ENCODE measurements at places on chromosomes 16 and 17.

- no peak for DNase-seq
These were observed 2.5 kb downstream of the DCAKD start for GRCh38 chr17:45048795-45049563.

GRCh38 chr16:65289022-65289421, 167.2 kb upstream of the CDH11 start:
- no peak for DNase-seq

DNA sequence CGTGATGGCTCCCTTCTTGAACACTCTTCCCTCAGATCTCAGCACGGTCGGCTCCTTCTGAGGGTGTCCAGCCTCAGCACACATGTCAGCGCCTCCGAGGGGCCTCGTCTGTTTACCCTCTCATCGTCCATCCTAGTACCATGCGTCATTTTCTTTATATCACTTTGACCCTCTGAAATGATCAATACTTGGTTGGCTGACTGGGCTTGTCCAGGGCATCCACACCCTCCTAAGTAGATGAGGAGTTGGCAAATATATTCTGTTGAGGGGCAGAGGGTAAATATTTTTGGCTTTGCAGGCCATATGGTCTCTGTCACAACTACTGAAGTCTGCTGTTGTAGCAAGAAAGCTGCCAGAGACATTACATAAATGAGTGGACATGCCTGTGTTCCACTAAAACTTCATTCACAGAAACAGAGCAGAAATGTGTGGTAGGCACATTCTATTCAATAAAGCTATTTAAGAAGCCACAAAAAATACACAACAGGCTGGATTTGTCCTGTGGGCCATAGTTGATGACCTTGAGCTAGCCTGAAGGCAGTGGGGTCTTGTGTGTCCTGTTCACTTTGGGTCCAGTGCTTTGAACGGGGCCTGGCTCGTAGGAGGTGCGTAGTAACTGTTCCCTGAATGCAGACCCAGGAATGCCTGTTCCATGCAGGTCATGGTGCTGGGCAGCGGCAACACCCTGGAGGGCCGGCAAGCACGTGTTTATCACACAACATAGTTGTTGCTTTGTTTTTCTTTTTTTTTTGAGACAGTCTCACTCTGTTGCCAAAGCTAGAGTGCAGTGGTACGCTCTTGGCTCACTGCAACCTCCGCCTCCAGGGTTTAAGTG, 185.8 kb downstream of the SNX29 start:
- no peak for DNase-seq

DNA sequence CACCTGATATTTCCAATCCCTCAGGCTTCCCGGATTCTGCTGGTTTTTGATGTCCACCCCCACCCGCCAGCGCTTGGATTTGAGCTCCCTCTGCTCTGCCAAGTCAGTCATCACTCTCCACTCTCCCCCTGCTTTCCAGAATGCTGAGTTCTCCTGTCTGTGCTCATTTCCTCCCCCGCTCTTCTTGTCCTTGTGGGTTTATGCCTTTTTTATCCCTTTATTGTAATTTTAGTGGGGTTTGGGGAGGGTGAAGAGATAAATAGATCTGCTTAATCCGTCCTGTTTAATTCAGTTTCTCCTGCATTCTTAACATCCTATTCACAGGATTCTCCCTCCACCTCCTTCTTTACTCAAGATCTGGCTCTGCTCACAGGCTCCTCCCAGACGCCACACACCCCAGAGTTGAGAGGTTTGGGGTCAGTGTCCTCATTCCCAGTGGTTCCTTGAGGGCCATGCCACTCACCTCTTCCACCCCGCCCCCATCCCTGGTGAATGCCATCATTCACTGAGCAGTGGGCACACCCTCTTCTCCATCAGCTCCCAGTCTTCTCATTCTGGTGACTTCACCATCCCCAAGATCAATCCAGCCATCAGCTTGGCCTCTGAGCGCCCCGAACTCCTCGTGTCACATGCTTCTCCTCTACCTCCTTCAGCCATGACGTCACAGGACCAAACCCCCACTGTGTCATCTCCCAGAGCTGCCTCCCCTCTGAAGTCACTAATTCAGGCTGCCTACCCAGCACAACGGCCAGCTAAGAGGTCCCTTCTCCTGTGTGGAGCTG, 15.1 kb upstream of the GUCY2D start:
- no peak for DNase-seq

DNA sequence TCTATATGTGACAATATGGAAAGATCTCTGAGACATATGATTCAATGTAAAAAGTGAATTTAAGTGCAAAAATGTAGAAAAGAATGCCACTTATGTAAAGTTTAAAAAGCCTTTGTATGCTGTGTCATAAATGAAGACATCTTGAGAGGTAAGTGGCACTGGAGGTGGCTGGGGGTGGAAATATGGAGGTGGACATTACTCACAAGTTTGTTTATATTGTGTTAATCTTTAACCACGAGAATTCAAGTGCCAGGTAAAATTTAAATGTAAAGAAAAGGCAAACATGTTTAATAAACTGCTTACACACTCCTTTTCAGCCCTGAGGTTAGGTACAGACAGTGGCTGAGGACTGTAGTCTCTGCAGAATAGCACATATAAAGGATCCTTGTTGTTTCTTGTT, 235.1 kb downstream of the ABCC12 start:
- DNase-seq, result no peak

- DNase-seq, result no peak
These were observed 66.3 kb upstream of the DOC2B start for GRCh38 chr17:247767-248166.

DNA sequence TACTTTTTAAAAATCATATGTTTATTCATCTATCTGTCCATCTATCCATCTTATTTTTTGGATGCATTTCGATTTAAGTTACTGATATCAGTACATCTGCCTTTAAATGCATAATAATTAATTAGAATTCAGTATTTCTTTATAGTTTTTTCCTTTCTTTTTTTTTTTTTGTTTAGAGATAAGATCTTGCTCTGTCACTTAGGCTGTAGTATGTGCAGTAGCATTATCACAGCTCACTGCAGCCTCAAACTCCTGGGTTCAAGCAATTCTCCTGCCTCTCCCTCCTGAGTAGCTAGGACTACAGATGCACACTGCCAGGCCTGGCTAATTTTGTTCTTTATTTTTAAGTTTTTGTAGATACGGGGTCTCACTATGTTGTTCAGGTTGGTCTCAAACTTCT, 133.4 kb downstream of the SSH2 start:
- DNase-seq, result no peak

- DNase-seq, result no peak
These were observed 9.2 kb upstream of the NF1 start for GRCh38 chr17:31085563-31085962.

- no peak for DNase-seq
These were observed 118.3 kb downstream of the ANKRD11 start for GRCh38 chr16:89371968-89372634.

- DNase-seq, result no peak
These were observed 435.5 kb downstream of the KCNJ2 start for GRCh38 chr17:70604854-70605253.

- no peak for DNase-seq
These were observed 243.5 kb downstream of the FOXL1 start for GRCh38 chr16:86821895-86822294.

GRCh38 chr16:82655072-82655714, 28.4 kb downstream of the CDH13 start:
- DNase-seq, result no peak

- DNase-seq, result peak; percentile 22
These were observed 780 bp upstream of the DCAKD start for GRCh38 chr17:45052052-45052772.

DNA sequence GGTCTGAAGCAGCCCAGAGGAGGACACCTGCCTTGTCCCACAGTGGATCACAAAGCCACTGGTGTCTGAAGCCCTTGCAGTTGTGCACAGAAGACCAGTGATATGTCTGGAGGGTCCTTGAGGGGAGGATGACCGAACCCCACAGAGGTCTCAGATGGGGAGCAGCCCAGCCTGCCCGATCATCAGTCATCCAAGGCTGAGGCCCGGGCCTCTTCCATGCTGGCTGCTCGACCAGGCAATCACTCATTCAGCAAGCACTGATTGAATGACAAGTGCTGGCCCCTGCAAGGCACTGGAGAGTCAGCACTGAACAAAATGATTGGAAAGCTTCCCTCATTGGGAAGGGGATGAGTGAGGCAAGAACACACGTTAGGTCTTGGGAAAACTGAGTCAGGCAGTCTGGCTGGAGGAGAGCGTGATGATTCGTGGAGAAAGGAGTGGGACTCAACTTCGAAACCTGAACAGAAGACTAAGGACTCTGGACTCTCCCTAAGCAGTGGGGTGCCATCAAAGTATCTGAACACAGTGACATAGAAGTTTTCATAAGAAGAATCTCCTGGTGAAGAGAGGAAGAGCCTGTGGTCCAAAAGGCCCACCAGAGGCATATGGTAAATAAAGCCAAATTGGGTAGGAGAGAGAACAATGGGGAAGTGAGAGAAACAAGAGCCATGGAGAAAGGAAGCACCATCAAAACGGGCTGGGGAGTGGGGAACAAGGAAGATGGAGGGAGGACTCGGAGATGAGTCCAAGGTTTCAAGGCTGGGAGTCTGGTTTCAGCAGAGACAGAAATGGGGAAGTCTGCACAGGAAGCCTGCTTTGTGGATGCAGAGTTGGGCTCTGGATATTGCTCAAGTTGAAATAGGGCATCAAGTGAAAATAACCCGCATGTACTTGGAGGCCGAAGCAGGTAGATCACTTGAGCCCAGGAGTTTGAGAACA, 10.2 kb downstream of the PIK3R5 start:
- peak; percentile 24 for DNase-seq

GRCh38 chr17:33739714-33740113, 446.6 kb upstream of the ASIC2 start:
- DNase-seq, result no peak

DNA sequence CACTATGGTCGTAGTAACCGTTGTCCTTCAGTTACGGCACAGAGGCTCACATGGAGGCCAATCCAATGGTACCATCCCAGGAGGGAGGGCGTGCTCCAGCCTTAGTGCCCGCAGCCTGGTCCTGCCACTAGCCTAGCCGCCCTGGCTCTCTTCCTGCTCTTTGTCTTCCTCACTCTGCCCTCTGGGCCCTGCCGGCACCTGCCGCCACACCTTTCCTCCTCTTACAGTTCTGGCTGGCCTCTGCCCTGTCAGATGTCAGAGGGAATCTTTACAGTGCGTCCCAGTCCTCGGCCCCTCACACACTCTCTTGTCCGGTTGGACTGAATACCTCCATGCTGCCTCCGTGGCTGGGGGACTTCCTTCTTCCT, 23.4 kb downstream of the GINS2 start:
- DNase-seq, result no peak

GRCh38 chr17:17783116-17783824, 53.5 kb downstream of the SREBF1 start:
- peak; percentile 64 for DNase-seq

GRCh38 chr17:74759941-74760340, 11.5 kb downstream of the NHERF1 start:
- no peak for DNase-seq

DNA sequence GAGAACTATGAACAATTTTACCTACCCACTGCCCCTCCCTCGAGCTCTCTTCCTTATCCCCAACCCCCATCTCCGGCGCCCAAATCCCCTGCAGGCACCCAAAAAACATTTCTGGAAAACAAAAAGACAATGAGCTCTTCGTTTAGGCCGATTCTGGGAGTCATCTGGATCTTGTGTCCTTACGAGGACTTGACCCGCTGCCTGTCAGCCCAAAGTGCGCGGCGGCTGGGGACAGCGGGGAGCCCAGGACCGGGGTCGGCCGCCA, 524 bp downstream of the STRADA start:
- DNase-seq, result no peak

DNA sequence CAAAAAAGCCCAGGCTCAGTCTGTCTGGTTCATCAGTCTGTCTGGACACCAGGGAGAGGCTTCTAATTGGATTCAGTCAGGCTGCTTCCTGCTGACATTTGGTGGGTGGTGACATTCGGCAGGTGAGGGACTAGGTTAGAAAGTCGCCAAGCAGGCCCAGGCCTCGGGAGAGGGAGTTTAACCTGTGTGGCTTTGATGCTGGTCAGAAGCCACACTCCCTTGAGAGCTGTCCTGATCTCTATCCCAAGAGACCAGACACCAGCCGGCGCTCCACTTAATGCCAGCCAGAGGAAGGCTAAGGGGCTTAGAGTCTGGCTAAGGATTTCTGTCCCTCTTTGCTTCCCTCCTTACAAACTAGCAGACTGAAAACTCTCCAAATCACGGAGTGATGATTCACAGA, 135.0 kb downstream of the GSG1L start:
- no peak for DNase-seq

GRCh38 chr16:1978476-1979120, 2.7 kb downstream of the NOXO1 start:
- no peak for DNase-seq

- DNase-seq, result no peak
These were observed 145.6 kb upstream of the TBX2 start for GRCh38 chr17:61253937-61254574.

GRCh38 chr17:19290066-19290705, 53.0 kb downstream of the EPN2 start:
- DNase-seq, result no peak

GRCh38 chr16:49458243-49458642, 84.6 kb downstream of the C16orf78 start:
- no peak for DNase-seq

- no peak for DNase-seq
These were observed 74.4 kb upstream of the SMIM36 start for GRCh38 chr17:55585629-55586028.

DNA sequence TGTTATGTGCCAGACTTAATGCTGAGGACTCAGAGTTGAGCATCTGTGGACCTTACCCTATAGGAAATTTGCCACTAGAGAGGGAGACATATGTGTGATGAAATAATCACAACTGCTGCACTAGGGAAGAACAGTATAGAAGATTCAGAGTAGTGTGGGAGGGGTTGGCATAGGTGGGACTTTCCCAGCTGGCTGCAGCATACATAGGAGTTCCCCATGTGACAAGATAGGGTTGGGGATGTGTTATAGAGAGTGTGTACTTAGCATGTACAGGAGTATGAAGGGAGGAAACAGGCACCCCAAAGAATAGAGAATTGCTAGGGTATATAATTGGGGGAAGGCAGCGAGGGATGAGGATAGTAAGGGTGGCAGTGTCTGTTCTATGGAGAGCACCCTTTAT, 2.9 kb downstream of the NUP93 start:
- DNase-seq, result no peak

GRCh38 chr17:58985367-58985766, 121.3 kb downstream of the TRIM37 start:
- no peak for DNase-seq

DNA sequence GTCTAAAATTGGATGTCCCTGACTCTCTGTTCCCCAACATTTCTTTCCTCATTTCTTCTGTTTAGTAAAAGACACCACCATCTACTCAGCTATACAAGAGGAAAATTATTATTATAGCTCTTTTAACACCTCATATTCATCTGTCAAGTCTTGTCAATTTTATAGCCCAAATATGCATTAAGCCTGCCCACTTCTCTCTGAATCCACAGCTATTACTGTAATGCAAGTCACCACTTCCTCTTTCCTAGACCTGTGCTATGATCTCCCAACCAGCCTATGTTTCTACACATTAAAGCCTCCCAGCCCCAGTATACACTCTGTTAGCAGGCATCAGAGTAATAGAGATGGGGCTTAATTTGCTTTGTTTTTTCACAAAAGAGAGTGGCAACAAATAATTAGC, 252.9 kb downstream of the GRIN2A start:
- DNase-seq, result no peak
